Iris pigment epithelial cell (primary cell): ENCODE measurements at places on chromosomes 4 and X.

- peak; percentile 84 for DNase-seq
Measured at GRCh38 chrX:72394518-72395170, 88.9 kb upstream of the CITED1 start.

- DNase-seq = no peak
Measured at GRCh38 chr4:6694177-6694901, 661 bp downstream of the S100P start.

DNA sequence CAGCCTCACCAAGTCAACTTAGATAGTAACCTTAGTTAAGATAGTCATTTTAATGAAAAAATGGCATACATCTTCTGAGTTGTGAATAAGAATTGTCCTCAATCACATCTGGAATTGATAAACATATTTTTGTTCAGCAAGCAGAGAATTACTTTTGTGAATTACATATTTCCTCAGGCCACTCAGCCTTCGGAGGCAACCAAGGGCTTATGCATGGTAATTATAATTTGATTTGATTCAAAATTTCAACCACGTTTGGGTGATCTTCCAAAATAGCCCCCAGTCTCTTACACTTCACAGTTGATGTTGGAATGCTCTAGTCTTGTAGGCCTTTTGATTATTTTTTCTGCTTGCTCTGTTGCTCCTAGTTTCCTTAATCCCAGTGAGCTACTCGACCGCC, 63.4 kb downstream of the GALNTL6 start:
- no peak for DNase-seq

GRCh38 chr4:175813821-175814220, 1.8 kb upstream of the GPM6A start:
- DNase-seq = no peak

- no peak for DNase-seq
Measured at GRCh38 chr4:73918058-73918457, 48.9 kb downstream of the CXCL1 start.

DNA sequence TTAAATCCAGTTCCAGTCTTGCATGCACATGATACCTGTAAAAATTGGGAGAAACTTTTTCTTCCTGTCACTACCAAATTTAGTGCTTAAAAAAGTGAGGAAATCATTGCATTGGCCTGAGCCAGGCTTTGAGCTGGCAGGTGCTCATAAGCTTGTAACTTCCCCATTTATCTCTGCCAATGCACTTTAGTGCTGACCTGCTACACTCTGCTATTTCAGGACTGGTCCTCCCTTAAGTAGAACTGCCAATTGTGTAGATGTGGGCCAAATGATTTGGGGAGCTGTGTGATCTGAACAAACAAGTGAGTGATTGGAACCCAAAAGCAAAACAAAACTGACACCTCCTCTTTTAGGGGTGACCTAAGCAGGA, 51.8 kb downstream of the ZNF827 start:
- no peak for DNase-seq

GRCh38 chr4:115720611-115721010, 607.2 kb upstream of the NDST4 start:
- no peak for DNase-seq

DNA sequence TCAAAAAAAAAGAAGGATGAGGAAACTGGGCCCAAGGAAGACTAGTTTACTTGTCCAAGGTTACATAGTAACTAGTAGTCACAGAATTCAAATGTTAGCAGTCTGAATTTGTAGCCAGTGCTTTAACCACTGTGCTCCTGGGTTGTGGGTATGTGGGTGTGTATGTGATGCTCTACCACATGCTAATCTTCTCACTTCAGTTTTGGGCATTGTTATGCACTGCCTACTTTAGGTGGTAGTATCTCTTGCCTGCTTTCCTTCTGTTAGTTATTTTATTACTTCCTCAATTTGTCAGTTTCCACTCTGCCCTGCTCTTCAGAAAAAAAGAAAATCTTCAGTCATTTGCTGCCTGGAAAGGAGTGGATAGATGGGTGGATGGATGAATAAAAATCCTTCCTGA, 219.2 kb downstream of the RPA4 start:
- no peak for DNase-seq

- DNase-seq = no peak
Measured at GRCh38 chr4:75922588-75922987, 18.2 kb downstream of the NAAA start.

DNA sequence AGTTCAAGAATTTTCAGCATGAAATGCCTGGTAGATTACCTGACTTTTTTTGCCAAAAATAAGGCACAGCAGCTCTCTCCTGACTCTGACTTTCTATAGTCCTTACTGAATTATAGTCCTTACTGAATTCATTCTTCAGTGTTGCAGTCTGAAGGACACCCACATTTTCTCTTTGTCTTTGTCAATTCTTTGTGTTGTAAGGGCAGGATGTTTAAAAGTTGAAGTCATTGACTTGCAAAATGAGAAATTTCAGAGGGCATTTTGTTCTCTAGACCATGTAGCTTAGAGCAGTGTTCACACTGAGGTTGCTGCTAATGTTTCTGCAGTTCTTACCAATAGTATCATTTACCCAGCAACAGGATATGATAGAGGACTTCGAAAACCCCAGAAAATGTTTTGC, 168.0 kb downstream of the SOWAHB start:
- peak; percentile 51 for DNase-seq

GRCh38 chr4:185305979-185306442, 89.7 kb downstream of the LRP2BP start:
- peak; percentile 93 for DNase-seq

DNA sequence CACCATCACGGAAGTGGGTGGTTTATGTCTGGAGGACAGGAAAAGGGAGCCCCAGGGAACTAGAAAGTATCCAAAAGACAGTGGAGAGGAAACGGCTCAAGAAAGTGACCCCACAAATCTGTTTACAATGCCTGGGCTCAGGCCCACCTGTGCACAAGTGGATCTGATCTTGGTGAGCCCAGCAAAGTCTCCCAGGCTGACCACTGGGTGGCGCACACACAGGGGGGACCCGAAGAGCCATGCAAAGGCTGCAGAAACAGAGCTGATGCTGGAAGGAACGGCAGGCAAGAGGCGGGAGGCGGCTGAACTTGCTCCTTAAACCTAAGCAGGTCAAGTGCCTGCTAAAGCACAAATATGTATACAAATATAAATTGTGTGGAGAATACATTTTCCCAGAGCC, 9.6 kb downstream of the HAUS7 start:
- DNase-seq = peak; percentile 54

GRCh38 chrX:116417214-116417613, 19.2 kb upstream of the SLC6A14 start:
- DNase-seq = no peak
